Hematopoietic multipotent progenitor cell treated with erythropoietin and hydrocortisone succinate and interleukin-3 and kit ligand, for 8 days (in vitro differentiated cells): ENCODE measurements at places on chromosomes 2 and 18.

DNA sequence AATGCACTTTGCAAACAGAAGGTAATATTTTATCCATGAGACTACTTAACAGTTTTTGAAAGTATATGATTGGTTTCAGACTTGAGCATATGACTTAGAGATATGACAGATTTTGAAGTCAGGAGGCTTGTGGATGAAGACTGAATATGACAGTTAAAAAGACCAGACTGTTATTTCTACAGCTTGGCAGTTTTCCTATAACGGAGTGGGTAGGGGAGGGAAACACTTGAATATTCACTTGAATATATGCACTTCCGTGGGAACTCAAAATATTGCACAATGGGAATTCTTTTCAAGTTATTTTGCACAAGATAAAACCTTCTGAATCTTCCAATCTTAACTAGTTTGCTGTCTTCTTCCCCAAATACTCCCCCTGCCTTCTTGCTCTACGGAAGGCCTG is 64.6 kb upstream of the ACKR3 start:
- no peak for DNase-seq

- no peak for DNase-seq
Observed at GRCh38 chr2:202944816-202945215, 32.7 kb downstream of the CARF start.

DNA sequence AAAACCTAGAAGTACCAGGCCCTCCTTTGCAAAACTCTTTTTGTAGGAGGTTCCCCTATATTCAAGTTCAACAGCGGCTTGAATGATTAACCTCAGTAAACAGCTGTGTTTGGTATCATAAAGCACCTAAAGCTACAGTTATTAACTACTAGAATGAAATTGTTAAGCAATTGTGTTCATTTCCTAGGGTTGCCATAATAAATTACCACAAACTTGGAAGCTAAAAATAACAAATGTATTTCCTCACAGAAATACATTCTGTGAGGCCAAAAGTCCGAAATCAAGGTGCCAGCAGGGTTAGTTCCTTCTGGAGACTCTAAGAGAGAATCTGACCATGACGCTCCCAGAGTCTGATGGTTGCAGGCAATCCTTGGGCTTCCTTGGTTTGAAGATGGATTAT is 202.1 kb upstream of the ACVR2A start:
- DNase-seq = no peak

DNA sequence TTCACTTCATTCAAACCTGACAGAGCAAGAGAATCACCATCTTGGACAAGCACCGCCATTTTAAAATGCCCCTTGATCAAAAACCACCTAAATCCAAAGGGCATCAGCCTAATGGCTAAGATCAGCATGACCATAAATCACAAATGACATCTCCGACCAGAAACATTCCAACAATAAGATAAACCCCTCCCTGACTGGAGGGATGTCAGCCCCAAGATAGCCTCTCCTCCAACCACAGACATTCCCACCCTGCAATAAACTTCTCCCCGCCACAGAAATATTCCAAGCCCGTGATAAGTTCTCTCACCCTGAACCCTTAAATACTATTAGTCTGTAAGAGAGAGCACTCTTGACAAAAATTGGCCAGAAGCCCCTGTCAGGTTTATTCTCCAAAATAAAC is 21.6 kb upstream of the LYPD1 start:
- DNase-seq = no peak

DNA sequence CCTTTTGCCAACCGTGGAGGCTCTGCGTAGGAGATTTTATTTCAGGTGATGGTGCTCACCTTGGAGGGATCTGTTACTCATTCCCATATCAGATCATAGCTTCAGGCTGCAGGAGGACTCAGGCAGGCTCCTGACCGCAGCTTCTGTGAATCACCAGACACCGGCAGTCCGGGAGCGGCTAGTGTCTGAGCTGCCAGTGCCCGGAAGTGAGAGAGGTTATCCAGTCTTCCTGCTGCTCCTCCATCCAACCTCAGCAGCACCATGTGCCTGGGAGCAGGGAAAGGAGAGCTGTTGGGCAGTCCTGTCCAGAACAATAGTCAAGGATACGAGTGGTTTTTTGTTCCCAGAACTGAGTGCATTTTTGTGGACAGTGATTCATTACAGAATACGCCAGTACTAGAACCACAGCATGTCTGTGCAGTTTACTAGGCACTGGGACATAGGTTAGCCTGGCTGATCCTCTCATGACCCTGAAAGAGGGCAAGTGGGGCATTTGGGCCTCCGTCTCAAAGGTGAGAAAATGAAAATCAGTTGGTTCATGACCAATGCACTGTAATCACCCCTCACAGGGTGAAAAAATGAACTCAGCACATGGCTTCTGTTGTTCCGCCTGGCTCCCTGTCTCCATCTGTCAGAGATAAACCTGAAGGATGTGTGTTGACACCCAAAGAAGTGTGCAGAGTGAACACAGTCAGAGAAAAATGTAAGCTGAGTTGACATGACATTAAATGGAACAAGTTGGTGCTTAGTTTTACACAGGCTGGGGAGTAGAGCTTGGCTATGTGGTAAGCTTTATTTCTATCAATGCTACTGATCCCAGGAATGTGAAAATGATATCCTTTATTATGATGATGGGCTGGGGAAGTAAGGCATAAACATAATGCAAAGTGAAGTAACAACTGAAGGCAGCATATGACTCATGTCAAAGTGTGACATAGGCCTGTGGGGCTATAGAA is 12.2 kb downstream of the FHOD3 start:
- no peak for DNase-seq

DNA sequence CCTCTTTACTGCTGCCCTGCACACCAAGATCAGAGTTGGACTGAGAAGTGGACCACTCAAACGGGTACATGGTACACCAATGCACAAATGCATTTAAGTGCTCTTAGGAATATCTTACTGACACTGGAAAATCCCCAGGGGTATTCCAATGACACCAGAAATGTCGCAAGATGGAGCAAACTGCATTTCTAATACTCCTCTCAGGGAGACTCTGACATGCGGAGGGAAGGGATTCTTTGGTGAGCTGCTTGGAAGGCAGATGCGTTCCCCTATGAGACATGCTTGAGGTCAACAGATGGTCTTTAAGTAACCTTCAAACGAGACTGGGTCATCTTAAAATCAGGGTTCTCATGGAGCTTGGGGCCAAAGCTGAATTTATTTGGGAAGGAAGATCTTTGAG is 521.8 kb upstream of the TCF4 start:
- no peak for DNase-seq

GRCh38 chr2:133908171-133908570 is 339.9 kb upstream of the NCKAP5 start:
- DNase-seq = no peak

- peak; percentile 21 for DNase-seq
Observed at GRCh38 chr18:75280427-75281280, 70.1 kb downstream of the TSHZ1 start.

- DNase-seq = no peak
Observed at GRCh38 chr2:231927566-231927890, 1.3 kb upstream of the NPPC start.

GRCh38 chr18:79371561-79372121 is 24.1 kb upstream of the NFATC1 start:
- DNase-seq = no peak

DNA sequence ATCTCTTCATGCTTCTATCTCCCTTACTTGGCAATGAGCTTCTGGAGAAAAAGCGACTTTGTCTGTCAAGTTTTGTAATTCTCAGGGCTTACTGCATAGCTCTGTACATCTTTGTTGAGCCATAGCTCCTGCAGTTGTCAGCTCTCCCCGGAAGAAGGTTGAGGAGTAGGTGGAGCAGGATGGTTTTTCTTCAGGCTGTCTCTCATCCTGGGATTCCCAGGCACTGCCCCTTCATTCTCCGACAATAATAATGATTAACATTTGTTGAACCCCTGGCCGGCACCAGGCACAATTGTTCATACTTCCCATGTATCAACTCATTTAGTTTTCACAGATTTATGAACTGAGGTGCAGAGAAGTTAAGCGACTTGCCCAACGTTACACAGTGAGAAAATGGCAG is 23.5 kb upstream of the RHOB start:
- no peak for DNase-seq

GRCh38 chr2:21650569-21650968 is 526.8 kb downstream of the TDRD15 start:
- DNase-seq = no peak

- DNase-seq = no peak
Observed at GRCh38 chr2:32474381-32474780, 117.6 kb downstream of the BIRC6 start.

GRCh38 chr2:195343942-195344530 is 313.0 kb upstream of the SLC39A10 start:
- no peak for DNase-seq

GRCh38 chr18:8328126-8328525 is 281.1 kb upstream of the RAB12 start:
- no peak for DNase-seq

DNA sequence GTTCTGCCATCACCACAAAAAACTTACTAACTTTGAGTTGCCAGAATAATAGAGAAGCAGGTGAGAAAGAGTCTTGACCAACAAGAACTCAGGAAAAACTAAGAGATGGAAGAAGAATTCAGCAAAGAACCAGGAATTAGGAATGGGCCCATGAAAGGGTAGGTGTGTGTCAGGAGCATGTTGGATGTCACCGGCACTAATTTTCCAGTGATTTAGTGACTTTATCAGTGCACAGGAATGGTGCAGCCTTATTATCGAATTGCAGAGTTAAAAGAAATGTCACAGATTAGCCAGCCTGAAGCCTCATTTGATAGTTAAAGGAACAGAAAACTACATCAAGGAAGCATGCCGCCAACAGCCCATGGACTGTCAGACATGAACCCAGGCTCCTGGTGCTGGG is 9.0 kb upstream of the BOD1L2 start:
- no peak for DNase-seq

- peak; percentile 66 for DNase-seq
Observed at GRCh38 chr2:144518748-144519596, 947 bp downstream of the ZEB2 start.

DNA sequence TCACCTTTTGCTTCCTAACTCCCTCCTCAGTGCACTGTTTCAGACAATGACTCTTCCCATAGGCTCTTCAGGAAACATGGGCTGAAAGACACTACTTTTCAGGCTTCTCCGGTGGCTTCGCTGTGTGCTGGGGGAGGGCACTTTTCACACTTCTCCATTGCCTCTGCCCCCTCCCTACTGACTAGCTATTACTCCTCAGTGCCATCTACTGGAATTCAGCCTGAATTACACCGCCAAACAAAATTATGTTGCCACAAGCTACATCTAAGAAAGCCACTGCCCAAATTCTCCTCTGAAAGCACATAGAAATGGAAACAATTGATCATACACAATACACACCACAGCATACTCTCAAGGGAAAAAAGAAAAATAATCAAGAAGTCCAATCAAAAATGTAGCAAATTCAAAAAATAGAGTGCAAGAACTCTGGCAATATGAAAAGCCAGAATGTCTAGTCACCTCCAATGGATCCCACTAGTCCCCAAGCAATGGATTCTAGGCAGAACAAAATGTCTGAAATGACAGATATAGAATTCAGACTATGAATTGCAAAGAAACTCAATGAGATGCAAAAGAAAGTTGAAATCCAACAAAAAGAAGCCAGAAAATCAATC is 1139.4 kb upstream of the GYPC start:
- peak; percentile 20 for DNase-seq

DNA sequence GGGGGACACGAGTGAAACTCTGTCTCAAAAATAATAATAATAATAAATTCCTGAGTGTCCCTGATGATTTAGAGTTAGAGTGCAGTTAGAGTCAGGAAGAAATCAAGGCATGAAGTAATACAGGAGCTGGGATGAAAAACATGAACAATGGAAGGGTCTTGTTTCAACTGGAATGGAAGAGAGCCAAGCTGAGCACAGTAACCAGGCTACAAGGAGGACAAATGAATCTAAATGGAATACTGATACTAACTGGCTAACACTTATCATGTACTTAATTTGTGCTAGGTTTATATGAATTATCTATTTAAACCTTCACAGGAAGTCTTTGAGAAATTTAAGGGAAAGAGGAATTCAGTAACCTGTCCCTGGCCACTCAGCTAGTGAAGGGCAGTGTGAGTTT is 38.8 kb upstream of the PSME4 start:
- DNase-seq = no peak

DNA sequence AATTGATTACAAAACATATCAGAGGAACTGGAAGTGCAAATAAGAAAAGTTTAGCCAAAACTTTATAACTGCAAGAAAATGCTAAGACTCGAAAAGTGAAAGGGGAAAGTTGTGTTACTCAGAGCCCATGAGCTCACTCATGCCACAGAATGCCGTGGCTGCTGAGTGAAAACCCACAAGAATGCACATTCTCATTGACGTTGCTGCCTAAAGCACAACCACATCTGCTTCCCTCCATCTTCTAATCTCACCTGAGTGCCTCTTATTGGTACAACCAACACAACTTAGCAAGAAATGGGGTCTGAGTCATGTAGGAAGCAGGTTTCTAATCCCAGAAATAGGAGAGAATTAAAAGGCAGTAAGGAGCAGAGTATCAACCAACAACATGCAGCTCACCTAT is 259.7 kb downstream of the LNPK start:
- DNase-seq = no peak
